CD4-positive, alpha-beta T cell treated with Interleukin-1 beta for 1 hour (primary cell): ENCODE measurements at places on chromosomes 11 and 22.

- DNase-seq: no peak
These were observed 187.0 kb upstream of the ISX start for GRCh38 chr22:34879001-34879400.

DNA sequence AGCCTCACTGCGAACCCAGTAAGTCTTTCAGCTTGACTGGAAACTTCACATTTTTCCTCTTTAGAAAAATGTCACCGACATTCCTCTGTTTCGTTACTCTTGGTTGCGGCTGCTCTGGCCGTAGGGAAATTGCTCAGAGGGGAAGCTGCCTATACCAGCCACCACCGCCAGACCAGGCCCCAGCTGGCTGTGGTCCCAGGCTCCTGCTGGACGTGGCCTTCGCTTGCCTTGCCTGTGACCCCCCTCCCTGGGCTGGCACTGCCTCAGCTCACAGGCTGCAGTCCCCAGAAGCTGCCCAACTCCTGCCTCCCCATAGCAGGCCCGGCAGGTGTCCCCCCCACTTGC, 197.8 kb downstream of the MN1 start:
- no peak for DNase-seq

DNA sequence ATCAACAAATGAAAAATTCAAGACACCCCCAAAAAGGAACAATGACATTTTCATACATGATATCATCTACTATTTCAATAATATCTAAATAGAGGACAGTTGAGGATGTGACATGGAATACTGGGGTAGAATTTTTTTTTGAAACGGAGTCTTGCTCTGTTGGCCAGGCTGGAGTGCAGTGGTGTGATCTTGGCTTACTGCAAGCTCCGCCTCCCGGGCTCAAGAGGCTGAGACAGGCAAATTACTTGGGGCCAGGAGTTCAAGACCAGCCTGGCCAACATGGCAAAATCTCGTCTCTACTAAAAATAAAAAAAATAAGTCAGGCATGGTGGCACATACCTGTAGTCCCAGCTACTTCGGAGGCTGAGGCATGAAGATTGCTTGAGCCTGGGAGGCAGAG, 41.4 kb downstream of the LRRC74B start:
- no peak for DNase-seq

DNA sequence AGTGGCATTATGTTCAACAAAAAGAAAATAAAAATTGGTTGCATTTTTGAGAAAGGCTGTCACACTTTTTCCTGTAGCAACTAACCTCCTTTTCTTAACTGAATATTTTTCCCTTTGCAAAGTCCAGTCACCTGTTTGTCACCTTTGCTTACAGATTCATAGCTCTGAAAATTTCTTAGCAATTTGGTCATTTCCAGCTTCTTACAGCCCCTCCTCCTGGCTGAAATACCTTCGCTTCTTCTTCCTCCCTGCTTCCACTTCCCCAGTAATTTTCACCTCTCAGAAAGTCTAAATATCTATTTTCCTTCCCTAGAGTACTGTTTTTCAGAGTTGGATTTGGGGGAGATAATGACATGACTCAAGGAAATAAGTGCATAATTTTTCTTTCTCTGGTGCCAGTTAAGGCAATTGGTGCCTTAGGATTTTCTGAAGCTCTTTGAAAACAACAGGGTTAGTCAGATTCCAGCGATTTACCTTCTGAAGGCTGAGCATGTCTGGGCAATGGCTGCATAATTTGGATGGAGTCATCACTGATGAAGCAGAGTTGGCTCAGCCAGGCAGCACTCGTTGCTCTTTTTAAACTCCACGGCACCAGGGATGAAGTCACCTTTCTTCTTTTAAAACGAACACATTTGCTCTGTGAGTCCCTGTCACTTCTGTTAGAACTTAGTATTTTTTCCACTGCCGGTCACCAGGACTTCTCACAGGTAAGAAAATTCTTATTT, 62.1 kb upstream of the AMOTL1 start:
- no peak for DNase-seq
